ENCODE measurements at places on chromosomes 3 and 15.

DNA sequence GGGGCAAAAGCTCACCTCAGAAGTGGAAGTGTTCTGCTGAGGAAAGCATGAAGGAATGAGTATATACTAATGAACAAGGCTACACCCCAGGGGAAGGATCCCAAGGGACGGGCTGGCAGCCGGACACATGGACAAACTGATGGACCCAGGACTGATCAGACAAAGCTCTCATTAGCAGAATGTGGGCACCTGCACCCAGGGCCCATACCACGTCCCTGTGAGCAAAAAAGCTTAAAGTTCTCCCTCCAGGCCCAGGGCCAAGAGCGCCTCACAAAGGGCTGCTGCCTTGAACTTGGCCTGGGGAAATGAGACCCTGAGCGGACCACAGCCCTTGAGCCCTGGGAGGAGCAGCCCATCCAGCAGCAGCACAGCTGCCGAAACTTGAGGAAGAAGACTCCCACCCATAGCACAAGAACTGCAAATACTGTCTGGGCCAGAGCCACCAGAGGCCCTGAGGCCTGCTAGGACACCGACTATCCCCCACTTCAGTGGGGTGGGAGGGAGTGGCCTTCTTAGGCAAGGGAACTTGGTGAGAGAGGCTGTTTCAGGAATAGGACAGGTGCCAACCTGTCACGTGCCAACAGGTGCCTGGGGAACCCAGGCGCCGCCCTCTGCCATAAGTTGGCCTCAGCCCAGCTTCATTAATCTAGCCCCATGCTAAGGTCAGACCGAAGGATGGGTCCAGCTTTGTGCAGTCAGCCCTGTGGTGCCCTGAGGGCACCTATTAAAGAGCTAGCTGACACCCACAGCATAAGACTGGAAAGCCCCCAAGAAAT is 2.3 kb upstream of the GMPPB start:
- DNase-seq, result no peak

DNA sequence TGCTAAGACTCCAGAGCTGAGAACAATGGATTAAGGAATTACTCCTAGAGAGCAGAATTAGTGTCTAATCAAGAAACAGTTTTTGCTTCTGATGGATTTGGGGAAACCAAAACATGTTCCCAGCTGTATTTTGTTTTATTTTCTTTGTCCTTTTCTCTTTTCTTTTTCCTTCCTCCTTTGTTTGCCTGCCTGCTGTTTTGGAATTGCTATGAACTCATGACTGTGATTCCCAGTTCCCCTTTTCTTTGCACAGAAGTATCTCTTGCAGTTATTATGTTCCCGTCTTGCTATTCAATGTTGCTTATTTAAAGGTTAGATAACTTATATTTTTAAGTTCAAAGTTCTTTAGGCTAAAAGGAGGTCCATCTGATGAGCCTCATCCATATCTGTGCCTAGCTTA is 77.0 kb upstream of the GBE1 start:
- no peak for DNase-seq

DNA sequence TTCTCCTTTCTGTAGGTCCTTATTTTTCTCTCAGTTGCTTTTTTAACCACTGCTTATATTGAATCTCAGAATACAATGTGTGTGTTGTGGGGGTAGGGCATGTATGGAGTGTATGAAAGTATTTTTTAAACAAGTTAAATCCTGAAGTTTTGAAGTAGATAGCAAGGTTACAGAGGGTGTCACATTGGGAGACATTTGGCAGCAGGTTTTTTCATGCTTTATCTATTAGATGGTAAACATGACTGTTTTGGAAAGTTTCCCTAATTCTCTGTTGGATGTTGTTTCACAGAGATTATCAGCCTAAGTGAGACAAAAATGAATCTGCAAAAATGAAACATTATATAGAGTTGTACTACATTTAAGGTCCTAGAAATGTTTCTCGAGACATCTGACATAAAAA is 190.6 kb upstream of the ARPP21 start:
- no peak for DNase-seq

GRCh38 chr15:29631076-29632070 is 190.9 kb downstream of the TJP1 start:
- no peak for DNase-seq

DNA sequence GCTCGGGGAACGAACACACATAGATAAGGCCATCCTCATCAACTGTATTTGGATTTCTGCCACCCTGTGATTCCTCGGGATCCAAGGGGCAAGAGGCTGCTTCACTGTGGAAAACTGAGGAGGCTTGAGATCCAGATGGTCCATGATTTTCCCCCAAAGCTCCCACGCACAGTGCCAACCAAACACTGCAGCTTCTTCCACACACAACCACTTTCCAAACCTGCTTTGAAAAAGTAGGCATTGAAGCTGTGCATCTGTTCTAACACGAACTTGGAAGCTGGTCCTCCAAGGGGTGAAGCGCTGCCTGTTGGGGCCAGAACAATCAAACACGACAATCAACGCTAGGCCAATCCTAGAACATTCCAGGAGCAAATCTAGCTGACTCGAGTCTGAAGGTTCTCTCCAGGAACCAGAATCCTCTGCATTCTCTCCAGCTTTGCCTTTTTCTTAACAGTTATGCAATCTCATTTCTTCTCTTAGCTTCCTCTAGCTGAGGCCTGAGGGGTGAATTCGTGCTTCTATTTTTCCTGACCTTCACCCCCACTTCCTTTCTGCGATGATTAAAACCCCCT is 104.4 kb downstream of the LRRK1 start:
- no peak for DNase-seq

- DNase-seq, result no peak
These were observed 75.1 kb downstream of the CLDN11 start for GRCh38 chr3:170493712-170494182.

GRCh38 chr15:25624504-25625177 is 185.8 kb upstream of the UBE3A start:
- DNase-seq, result no peak

DNA sequence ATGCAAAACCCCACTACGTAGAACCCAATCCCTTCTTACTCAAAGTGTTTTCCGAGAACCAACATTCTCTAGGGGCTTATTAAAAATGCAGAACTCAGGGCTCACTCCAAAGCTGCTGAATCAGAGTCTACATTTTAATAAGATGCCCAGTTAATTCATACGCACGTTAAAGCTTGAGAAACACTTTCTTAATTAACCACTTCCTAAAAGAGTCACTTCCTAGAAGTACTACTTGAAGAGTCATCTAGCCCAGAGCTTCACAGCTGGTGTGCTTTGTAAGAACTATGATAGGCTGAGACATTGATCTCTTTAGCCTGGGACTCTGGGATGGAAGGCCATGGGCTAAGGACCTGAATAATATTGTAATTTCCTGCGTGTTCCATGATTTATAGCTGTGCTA is 9.0 kb downstream of the COL6A5 start:
- no peak for DNase-seq

DNA sequence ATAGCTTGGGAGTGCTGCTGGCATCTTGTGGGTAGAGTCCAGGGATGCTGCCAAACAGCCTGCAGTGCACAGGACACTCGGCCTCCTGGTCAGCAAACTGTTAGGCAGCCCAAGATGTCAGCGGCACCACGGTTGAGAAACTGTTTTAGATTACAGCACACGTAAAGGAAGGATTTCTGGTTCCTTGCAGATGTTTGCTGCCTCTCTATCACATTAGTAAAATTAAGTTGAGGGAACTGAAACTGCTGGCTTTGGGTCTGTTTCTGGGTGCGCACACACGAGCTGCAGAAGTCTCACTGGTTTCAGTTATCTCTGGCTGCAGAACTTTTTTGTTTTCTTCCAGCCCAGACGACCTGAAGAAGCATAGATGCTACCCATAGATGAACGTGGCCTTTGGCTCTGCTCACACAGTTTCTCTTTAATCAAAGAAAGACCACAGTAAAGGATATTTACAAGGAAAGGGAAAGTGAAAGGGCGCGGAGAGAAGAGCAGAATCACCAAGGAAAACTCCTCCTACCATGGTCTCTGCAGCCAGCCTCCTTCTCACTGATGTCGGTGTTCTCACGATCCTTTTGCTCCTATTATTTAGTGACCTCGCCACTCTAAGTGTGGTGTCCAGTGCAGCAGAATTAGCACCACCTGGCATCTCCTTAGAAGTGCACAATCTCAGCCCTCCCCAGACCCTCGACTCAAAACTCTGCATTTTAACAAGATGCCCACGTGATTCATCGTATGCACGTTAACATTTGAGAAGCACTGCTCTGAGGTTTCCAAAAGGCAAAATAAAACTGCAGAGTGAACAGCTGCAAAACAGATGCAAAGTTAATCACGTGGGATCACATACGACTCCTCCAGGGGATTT is 50.6 kb upstream of the AKAP13 start:
- no peak for DNase-seq

DNA sequence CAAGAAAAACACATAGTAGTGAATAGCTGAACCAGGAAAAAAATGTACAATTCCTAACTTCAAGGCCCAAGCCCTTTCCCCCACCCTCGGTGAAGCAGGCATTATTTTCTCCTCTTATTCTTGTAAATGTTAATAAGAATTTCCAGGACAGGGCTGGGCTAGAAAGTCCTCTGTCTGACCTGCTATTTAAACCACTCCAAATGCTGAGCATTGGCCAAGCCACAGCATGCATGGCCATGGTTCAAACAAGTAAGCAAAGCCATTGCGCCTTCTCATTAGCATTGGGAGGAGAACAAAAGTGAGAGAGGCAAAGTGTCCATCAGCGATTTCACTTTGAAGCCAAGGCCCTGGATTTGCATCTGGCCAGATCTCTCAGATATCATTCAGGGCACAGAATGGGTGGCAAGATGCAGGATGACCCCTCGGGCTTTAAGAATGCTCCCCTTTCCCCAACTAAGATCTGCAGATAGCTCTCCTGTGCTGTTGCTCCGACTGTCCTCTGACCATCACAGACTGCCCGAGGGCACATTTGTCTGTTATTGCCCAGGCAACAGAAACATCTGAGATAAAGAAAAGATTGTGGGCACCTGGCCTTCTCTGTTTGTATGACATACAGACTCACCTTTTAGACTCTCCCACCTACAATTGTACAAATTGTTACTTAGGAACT is 46.3 kb downstream of the CEMIP start:
- no peak for DNase-seq

DNA sequence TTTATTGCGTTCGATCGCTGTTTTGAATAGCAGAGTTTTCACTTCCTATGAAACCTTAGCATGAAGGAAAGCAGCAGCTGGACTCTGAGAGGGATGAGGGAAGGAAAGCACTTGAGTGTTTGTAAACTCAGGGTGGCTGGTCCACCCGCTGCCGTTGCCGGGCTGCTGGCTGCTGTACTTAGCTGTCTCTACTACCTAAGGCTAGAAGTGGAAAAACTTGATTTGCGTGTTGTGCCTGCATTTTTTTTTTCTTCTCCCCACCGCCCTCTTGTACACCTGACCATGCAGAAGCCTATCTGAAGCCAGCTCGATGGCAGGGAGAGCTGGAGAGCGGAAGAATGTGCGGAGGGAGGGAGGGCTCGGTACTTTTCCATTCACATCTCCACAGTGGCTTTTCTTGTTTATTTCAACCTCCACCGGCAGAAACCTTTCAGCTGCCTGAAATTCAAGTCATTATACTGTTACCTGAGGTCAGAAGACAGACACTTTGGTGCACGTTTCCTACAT is 4.8 kb upstream of the BCL6 start:
- no peak for DNase-seq

DNA sequence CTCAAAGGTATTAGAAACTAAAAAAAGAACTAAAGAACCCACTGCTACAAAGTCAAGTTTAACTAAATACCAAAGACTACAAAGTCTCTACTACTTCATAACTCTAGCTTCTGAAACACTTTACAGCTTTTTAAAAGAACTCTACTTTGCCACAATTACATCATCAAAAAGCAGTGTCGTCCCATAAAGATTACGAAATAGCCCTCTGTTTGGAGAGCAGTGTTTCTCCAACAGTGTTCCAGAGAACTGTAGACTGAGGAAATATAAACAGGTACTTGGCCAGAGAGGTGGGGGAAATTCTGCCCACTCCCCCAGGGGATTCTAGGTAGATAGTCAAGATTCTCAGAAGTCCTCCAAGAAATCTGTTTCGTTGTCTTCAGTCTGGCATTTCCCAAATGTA is 225.6 kb downstream of the PDZRN3 start:
- DNase-seq, result no peak

DNA sequence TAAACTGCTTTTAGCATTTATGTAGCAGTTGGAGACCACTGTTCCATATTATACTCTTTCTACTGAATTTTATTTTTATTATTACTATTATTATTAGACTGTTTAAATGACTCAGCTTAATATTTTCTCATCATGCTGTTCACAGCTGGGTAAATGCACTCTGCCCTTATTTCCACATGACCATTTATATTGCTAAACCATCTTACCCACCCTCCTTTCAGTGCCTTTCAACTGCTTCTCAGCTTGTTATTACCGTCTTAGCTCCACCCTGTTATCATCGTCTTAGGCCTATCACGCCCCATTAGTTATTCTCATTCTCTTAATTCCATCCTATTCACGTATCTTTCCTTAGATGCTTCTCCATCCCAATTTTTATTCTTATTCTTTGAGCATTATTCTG is 212.6 kb downstream of the GAP43 start:
- no peak for DNase-seq

- DNase-seq, result no peak
These were observed 68.2 kb downstream of the CD200R1L start for GRCh38 chr3:112778353-112778948.

GRCh38 chr3:154657218-154657617 is 227.2 kb upstream of the GPR149 start:
- no peak for DNase-seq

- no peak for DNase-seq
These were observed 114.7 kb upstream of the TLE3 start for GRCh38 chr15:70212286-70212962.

DNA sequence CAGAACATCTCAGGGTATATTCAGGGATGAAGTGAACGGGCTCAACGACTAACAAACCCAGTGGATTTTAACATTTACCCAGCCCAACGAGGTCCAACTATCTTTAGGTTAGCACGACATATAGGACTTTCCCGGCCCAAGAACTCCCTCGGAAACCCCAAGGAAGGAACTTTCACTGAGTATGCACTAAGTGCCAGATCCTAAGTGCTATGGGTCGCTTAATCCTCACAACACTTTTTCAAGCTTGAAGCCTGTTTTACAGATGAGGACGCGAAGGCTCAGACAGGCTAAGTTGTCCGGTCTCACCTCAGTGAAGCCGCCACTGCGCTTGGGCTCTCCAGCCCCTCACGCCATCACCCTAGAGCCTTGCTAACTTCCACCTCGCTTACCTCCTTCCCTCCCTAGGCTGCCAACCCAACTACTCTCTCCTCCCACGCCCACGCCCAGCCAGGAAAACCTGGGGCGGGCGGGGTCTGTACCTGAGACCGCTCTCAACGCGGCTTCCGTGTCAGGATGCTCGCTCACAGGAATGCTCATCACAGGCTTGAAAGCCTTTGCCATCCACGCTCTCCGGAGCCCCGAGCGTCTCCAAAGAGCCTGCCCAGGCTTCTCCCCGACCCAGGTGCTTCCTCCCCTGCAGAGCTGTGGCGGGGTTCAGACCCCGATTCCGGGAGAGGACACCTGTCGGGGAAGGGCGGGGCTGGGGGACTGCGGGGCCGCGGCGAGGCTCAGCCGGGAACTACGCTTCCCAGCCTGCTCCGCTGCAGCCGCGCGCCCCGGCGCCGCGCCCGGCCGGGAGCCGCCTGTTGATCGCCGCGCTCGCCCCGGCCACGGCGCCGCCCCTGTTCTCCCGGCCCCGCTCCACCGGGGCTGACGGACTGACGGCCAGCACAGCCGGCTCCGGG is at the start of gene TMOD2:
TMOD2 (plus strand) TSS at position 806 of the 905 bp plus-strand sequence. CDS start 14,845 bp downstream, outside the sequence.
- DNase-seq, result no peak

Measured in stimulated activated CD4-positive, alpha-beta T cell treated with anti-CD3 and anti-CD28 coated beads, Interleukin-1b, Interleukin-23, amount 100 ng/mL, for 24 hours (primary cell).